T-helper 2 cell treated with Interferon-gamma antibody and Interleukin-4, amounts not matched to agents 5 μg/mL and 100 μg/mL, for 36 hours (primary cell): ENCODE measurements at places on chromosomes 12 and 14.

- H3K4me3 ChIP-seq = peak overlapping the region; percentile 51
- peaks cover 25% of the 10 kb centered on the region for H3K27me3 ChIP-seq
- H3K27ac ChIP-seq = no peak overlapping the region
- no peaks in the 10 kb centered on the region for H3K36me3 ChIP-seq
- H3K4me1 ChIP-seq = peaks cover 2% of the 10 kb centered on the region
Measured at GRCh38 chr12:78863482-78864402, 832 bp upstream of the SYT1 start.

GRCh38 chr12:2347137-2347843 lies 294.5 kb downstream of the CACNA1C start:
- H3K4me1 ChIP-seq = no peaks in the 10 kb centered on the region
- DNase-seq = no peak
- no peak overlapping the region for H3K27ac ChIP-seq
- H3K27me3 ChIP-seq = peaks cover 28% of the 10 kb centered on the region
- no peaks in the 10 kb centered on the region for H3K36me3 ChIP-seq

GRCh38 chr14:87405563-87405962 lies 587.4 kb downstream of the GALC start:
- no peaks in the 10 kb centered on the region for H3K4me1 ChIP-seq
- no peaks in the 10 kb centered on the region for H3K27me3 ChIP-seq
- DNase-seq = no peak
- no peaks in the 10 kb centered on the region for H3K36me3 ChIP-seq
- H3K4me3 ChIP-seq = no peak overlapping the region
- no peak overlapping the region for H3K27ac ChIP-seq

DNA sequence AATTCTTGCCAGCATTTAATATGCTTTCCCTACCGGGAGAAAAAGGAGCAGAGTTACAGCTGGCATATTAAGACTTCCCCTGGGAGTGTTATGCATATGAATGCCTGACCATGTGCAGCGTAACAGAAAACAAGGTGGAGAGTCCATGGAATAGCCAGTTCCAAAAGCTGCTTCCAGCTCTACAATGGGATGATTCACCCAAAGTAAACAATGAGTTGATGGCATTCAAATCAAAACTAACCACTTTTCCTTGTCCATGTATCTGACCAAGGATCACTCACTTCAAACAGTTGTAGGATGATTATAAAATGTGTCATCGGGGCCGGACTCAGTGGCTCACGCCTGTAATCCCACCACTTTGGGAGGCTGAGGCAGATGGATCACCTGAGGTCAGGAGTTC lies 48.1 kb upstream of the BICDL1 start:
- no peak overlapping the region for H3K4me3 ChIP-seq
- no peak for DNase-seq
- H3K27me3 ChIP-seq = peaks cover 3% of the 10 kb centered on the region
- H3K27ac ChIP-seq = no peak overlapping the region
- no peaks in the 10 kb centered on the region for H3K4me1 ChIP-seq

DNA sequence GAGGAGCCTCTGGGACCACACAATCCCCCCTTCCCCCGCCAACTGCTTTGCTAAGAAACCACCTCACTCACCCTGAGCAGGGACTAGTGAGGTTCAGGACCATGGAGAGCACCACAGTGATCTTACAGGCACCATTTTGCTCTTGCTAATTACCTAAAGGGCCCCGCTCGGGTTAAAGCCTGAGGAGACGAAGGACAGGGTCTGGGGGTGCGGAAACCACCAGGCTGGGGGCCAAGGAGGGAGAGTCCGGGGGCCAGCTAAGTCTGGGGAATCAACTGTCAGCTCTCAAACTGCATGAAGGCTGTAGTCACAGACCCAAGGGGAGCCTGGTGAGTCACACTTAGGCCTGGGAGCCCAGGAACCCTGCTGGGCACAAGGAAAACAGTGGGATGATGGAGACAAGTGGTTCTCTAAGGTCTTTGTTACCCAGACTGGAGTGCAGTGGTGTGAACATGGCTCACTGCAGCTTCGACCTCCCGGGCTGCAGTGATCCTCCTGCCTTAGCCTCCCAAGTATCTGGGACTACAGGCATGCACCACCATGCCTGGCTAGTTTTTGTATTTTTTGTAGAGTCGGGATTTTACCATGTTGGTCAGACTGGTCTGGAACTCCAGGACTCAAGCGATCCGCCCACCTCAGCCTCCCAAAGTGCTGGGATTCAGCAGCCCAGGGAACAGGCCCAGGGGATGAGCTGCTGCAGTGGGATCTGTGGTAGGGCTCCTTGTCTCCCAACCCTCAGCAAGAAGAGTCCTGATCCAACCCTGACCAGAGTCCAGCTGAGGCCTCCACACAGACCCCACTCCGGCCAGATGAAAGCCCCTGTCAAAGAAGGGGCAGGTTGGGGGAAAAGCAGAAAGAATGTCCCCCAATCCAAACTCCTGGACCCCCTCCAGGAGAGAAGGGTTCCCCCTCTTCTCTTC lies 98.8 kb downstream of the CALM1 start:
- DNase-seq = peak; percentile 20
- H3K4me3 ChIP-seq = no peak overlapping the region
- H3K4me1 ChIP-seq = peaks cover 3% of the 10 kb centered on the region
- H3K36me3 ChIP-seq = no peaks in the 10 kb centered on the region
- no peak overlapping the region for H3K27ac ChIP-seq

- H3K4me1 ChIP-seq = peaks cover 4% of the 10 kb centered on the region
- no peak for DNase-seq
- H3K27ac ChIP-seq = no peak overlapping the region
- H3K27me3 ChIP-seq = peaks cover 32% of the 10 kb centered on the region
- no peaks in the 10 kb centered on the region for H3K36me3 ChIP-seq
Measured at GRCh38 chr14:102548616-102549240, 39.2 kb upstream of the ANKRD9 start.

DNA sequence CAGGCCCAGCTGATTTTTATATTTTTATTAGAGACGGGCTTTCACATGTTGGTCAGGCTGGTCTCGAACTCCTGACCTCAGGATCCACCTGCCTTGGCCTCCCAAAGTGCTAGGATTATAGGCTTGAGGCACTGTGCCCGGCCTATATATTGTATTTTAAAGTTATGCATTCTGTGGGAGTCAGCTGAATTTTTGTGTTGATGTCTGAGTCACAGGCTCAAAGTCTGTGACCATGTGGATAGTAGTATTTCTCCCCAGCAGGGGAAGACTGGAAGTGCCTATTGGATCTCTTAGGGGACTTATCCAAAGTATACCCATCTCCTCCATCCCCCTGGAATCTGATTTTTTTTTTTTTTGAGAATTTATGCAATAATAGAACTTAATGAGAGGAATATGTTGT lies 43.8 kb upstream of the ATF1 start:
- DNase-seq = no peak
- no peak overlapping the region for H3K4me3 ChIP-seq
- H3K27me3 ChIP-seq = no peaks in the 10 kb centered on the region
- H3K27ac ChIP-seq = no peak overlapping the region

- H3K27ac ChIP-seq = no peak overlapping the region
- H3K27me3 ChIP-seq = peaks cover 10% of the 10 kb centered on the region
- no peak for DNase-seq
- no peak overlapping the region for H3K4me3 ChIP-seq
- no peaks in the 10 kb centered on the region for H3K4me1 ChIP-seq
Measured at GRCh38 chr12:98863167-98863566, 218.1 kb downstream of the APAF1 start.

- no peak for DNase-seq
- H3K27me3 ChIP-seq = no peaks in the 10 kb centered on the region
- H3K27ac ChIP-seq = no peak overlapping the region
- H3K4me1 ChIP-seq = peaks cover 2% of the 10 kb centered on the region
- H3K4me3 ChIP-seq = no peak overlapping the region
- no peaks in the 10 kb centered on the region for H3K36me3 ChIP-seq
Measured at GRCh38 chr14:58722441-58722840, 84.7 kb downstream of the DACT1 start.

GRCh38 chr12:84166812-84167211 lies 745.8 kb downstream of the SLC6A15 start:
- no peaks in the 10 kb centered on the region for H3K27me3 ChIP-seq
- DNase-seq = no peak
- no peak overlapping the region for H3K4me3 ChIP-seq
- H3K36me3 ChIP-seq = no peaks in the 10 kb centered on the region
- no peak overlapping the region for H3K27ac ChIP-seq

GRCh38 chr14:89660166-89660565 lies 243.1 kb upstream of the FOXN3 start:
- H3K27me3 ChIP-seq = no peaks in the 10 kb centered on the region
- H3K4me3 ChIP-seq = no peak overlapping the region
- peaks cover 5% of the 10 kb centered on the region for H3K36me3 ChIP-seq
- peaks cover 6% of the 10 kb centered on the region for H3K4me1 ChIP-seq

DNA sequence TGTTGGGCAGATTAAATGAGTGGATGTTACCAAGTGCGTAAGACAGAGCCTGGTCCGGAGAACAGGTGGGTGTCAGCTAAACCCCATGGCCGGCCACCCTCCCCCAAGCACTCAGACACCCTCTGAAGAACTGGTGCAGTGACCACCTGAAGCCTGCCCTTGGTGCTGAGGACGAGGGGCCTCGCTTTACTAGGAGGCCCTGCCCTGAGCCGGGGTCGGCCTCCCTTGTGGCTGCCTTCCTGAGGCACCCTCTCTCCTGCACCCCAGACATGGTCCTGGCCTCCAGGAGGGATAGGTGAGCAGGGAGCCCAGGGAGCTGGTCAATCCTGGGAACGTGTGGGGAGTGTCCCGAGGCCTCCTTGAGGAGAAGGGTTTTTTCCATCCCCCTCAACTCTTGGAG lies 4.9 kb upstream of the KIF26A start:
- no peak for DNase-seq
- H3K27ac ChIP-seq = no peak overlapping the region
- H3K4me1 ChIP-seq = peaks cover 3% of the 10 kb centered on the region
- no peak overlapping the region for H3K4me3 ChIP-seq
- H3K36me3 ChIP-seq = no peaks in the 10 kb centered on the region

DNA sequence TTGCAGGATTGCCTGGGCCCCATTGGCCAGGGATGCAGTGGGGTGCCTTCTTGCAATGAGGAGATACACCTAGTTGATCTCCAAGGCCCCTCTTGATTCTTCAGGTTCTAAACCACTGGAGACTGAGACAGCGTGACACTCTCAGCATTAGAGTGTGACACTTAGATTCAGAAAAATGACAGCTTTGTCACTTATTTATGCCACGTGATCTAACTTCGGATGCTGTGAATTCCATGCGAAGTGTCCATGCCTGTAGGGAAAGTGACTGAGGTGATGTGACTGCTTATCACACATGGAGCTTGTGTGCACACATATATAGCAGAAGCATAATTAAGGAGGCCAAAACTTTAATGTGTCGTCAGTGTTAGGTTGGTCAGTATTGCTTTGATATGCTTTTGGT lies 30.4 kb downstream of the FBXW8 start:
- H3K4me3 ChIP-seq = no peak overlapping the region
- no peaks in the 10 kb centered on the region for H3K4me1 ChIP-seq
- DNase-seq = no peak
- peaks cover 13% of the 10 kb centered on the region for H3K27me3 ChIP-seq
- peaks cover 6% of the 10 kb centered on the region for H3K36me3 ChIP-seq
- no peak overlapping the region for H3K27ac ChIP-seq

GRCh38 chr12:47078733-47079467 lies 521 bp upstream of the PCED1B start:
- peaks cover 49% of the 10 kb centered on the region for H3K4me1 ChIP-seq
- H3K27ac ChIP-seq = peak overlapping the region; percentile 79
- H3K36me3 ChIP-seq = no peaks in the 10 kb centered on the region
- H3K4me3 ChIP-seq = peak overlapping the region; percentile 90

- H3K4me1 ChIP-seq = no peaks in the 10 kb centered on the region
- H3K27me3 ChIP-seq = no peaks in the 10 kb centered on the region
- DNase-seq = no peak
- no peak overlapping the region for H3K4me3 ChIP-seq
- H3K27ac ChIP-seq = no peak overlapping the region
Measured at GRCh38 chr14:90567991-90568390, 171.2 kb downstream of the CALM1 start.

DNA sequence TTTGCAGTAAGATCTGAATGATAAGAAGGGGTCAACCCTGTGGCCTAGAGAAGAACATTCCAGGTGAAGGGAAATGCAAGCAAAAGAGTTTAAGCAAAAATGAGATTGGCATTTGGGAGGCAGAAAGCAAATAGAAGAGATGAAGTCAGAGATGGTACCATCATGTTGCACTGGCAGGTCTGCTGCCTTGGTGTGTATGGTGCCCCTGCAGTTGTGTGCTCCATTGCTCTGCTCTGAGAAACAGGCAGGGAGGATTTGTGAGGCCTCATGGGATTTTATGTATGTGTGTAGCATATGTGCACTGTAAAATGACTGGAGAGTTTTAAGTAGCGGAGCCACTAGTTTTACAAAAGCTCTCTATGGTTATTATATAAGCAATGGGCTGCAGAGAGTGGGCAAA lies 6.6 kb downstream of the LDHB start:
- H3K27me3 ChIP-seq = no peaks in the 10 kb centered on the region
- peaks cover 61% of the 10 kb centered on the region for H3K4me1 ChIP-seq

DNA sequence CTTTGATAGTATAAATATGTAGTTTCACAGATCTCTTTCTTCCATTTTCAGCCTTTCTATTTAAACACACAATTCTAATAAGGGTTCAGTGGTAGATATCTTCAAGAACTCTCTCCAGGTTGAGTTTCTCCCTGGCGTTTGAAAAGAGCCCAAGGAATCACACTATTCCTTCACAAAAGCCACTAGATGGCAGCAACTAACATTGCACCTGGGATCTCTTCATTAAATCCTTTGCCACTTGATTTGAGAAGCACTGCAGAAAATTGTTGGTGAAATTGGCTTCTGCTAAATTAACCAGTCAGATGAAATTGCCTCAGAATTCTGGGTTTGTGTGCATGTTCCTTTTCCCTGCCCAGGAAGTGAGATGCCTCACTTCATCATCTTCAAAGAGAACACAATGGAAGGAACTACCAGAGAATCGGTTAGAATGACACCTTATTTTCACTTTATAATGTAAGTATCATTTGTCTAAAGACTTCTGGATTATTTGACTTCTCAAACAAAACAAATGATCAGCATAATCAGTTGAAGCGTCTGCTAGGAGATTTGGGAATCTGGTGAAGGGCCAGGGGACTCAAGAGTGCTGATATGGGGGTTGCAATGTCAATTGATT lies 6.8 kb downstream of the CCDC198 start:
- H3K27ac ChIP-seq = no peak overlapping the region
- peaks cover 2% of the 10 kb centered on the region for H3K27me3 ChIP-seq
- H3K4me1 ChIP-seq = no peaks in the 10 kb centered on the region
- no peaks in the 10 kb centered on the region for H3K36me3 ChIP-seq

GRCh38 chr12:77687321-77687720 lies 143.4 kb upstream of the NAV3 start:
- H3K4me1 ChIP-seq = no peaks in the 10 kb centered on the region
- no peak for DNase-seq
- no peaks in the 10 kb centered on the region for H3K27me3 ChIP-seq
- no peak overlapping the region for H3K4me3 ChIP-seq
- no peaks in the 10 kb centered on the region for H3K36me3 ChIP-seq

GRCh38 chr14:90451443-90451842 lies 54.6 kb downstream of the CALM1 start:
- no peak overlapping the region for H3K27ac ChIP-seq
- H3K4me3 ChIP-seq = no peak overlapping the region
- no peaks in the 10 kb centered on the region for H3K4me1 ChIP-seq
- no peaks in the 10 kb centered on the region for H3K27me3 ChIP-seq
- no peaks in the 10 kb centered on the region for H3K36me3 ChIP-seq

DNA sequence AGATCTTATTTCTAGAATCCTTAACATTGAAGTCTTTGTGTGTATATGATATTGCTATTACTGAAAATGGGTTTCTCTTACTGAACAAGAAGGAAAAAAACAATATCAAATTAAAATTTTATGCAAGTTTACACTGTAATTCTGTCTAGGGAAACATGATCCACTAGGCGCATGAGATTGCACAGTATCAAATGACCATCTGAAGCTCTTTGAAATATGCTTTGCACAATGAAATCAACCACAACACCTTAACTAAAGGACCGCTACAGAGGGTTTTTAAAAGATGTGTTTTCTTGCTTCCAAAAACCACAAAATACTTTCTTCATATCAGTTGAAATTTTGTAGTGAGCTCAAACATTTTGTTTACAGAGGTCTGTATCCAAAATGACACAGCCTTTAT lies 15.1 kb upstream of the KERA start:
- no peak overlapping the region for H3K27ac ChIP-seq
- H3K27me3 ChIP-seq = peaks cover 2% of the 10 kb centered on the region
- no peaks in the 10 kb centered on the region for H3K4me1 ChIP-seq
